CD4-positive, alpha-beta T cell (primary cell): ENCODE measurements at places on chromosomes 6 and 20.

GRCh38 chr6:105210932-105211531, 31.2 kb upstream of the POPDC3 start:
- no peaks in the 10 kb centered on the region for H3K27me3 ChIP-seq
- no peak overlapping the region for H3K27ac ChIP-seq
- no peak for DNase-seq

DNA sequence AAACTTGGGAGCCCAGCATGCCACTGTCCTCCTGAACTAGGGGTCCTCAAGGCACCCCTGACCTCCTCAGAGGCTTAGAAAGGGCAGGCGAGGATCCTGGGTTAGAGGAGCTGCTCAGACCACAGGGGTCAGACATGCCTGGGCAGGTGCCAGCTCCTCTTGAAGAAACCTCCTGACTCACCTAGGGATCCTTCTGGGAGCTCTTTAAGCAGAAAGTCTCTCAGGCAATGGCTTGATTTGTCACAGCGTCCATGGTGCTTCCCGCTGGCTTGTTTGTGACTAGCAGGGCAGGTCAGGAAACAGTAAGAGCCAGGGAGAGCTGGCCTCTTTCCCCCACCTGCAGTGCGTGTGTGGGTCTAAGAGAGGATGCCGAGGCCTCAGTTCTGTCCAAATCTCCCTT, 174.5 kb upstream of the SNX9 start:
- no peaks in the 10 kb centered on the region for H3K36me3 ChIP-seq
- no peak for DNase-seq
- H3K4me3 ChIP-seq: no peak overlapping the region

DNA sequence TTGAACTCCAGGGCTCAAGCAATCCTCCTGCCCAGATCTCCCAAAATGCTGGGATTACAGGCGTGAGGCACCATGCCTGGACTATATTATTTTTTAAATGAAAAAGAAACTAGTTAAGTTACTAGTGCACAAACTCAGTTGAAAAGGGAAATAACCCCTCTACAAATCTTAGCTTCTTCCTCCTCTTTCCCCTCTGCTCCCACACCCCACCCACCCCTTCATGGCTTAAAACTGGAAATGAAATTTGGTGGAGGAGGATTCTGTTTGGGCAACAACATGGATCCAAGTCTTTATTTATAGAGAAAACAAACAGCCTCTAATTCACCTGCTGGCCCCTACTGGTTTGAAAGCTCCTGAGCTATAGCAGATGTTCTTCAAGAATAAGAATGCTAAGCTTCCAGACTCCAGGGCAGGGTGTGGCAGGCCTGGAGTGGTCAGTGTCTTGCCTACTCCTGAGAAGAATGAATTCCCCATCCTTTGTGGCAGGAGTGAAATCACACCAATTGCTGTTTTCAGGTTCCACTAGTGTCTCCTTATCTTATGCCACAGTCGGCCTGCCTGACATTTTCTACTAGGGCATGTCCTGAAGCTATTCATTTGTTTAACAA, 73.5 kb downstream of the ZFP64 start:
- H3K4me1 ChIP-seq: no peaks in the 10 kb centered on the region
- H3K27ac ChIP-seq: no peak overlapping the region
- no peaks in the 10 kb centered on the region for H3K36me3 ChIP-seq
- no peaks in the 10 kb centered on the region for H3K27me3 ChIP-seq
- no peak overlapping the region for H3K4me3 ChIP-seq

- H3K27ac ChIP-seq: no peak overlapping the region
- H3K36me3 ChIP-seq: peaks cover 18% of the 10 kb centered on the region
- H3K4me3 ChIP-seq: no peak overlapping the region
- no peak for DNase-seq
Measured at GRCh38 chr6:111813677-111814310, 59.5 kb downstream of the FYN start.

DNA sequence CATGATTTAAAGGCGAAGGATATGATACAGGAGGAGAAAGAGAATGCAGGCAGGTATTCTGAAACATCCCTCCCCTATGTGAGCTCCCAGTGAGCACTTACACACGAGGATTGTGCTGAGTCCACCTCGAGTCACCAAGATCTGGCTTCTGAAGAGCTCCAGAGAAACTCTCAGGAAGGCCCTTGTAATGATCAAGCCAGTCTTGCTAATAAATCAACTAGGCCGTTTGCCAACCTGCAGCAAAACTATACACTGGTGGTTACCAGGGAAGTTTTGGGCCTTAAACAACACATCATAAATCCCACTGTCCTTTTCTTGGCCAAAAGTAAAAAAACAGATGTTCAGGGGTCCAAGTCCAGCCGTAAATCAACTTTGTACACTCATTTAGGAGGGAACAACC, 79.2 kb downstream of the STXBP5 start:
- H3K36me3 ChIP-seq: peaks cover 13% of the 10 kb centered on the region
- no peaks in the 10 kb centered on the region for H3K4me1 ChIP-seq
- no peaks in the 10 kb centered on the region for H3K27me3 ChIP-seq

GRCh38 chr6:27078734-27079357, 168.7 kb upstream of the PRSS16 start:
- H3K27ac ChIP-seq: no peak overlapping the region
- peaks cover 5% of the 10 kb centered on the region for H3K4me1 ChIP-seq
- peaks cover 57% of the 10 kb centered on the region for H3K27me3 ChIP-seq
- DNase-seq: peak; percentile 69

DNA sequence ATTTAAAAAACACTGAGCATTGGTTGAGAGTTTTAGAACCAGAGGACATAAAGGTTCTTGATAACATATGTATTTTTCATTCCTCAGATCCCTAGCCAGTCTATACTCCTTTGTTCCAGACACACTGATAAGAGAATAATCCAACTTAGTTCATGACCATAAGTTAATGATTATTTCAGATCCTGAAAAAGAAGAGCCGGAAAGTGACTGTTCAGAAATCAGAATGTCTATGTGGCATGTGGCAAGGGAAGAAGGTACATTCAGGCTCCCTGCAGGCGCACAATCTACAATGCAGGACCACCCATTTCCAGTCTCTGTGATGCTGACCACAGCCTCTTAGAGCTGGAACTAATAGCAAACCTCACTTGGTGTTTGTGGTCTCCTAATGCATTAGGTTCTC, 666.7 kb upstream of the AGPAT4 start:
- H3K4me3 ChIP-seq: no peak overlapping the region
- H3K36me3 ChIP-seq: no peaks in the 10 kb centered on the region
- H3K4me1 ChIP-seq: no peaks in the 10 kb centered on the region
- H3K27me3 ChIP-seq: no peaks in the 10 kb centered on the region
- H3K27ac ChIP-seq: no peak overlapping the region
- DNase-seq: no peak

GRCh38 chr20:11219192-11219591, 545.4 kb upstream of the JAG1 start:
- H3K4me3 ChIP-seq: no peak overlapping the region
- no peaks in the 10 kb centered on the region for H3K27me3 ChIP-seq
- H3K36me3 ChIP-seq: no peaks in the 10 kb centered on the region
- no peak for DNase-seq
- H3K27ac ChIP-seq: no peak overlapping the region

GRCh38 chr20:32017711-32018251, 7.5 kb downstream of the CCM2L start:
- peak; percentile 42 for DNase-seq
- peaks cover 32% of the 10 kb centered on the region for H3K27me3 ChIP-seq
- H3K4me1 ChIP-seq: peaks cover 22% of the 10 kb centered on the region
- no peaks in the 10 kb centered on the region for H3K36me3 ChIP-seq
- no peak overlapping the region for H3K27ac ChIP-seq

DNA sequence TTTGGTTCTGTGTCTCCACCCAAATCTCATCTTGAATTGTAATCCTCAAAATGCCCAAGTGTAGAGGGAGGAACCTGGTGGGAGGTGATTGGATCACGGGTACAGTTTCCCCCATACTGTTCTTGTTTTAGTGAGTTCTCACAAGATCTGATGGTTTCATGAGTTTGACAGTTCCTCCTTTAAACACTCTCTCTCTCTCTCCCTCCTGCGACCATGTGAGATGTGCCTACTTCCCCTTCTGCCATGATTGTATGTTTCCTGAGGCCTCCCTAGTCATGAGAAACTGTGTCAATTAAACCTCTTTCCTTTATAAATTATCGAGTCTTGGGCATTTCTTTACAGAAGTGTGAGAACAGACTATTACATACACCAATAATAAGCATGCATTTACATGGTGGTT, 12.1 kb upstream of the EYS start:
- no peak overlapping the region for H3K4me3 ChIP-seq
- H3K4me1 ChIP-seq: no peaks in the 10 kb centered on the region
- DNase-seq: no peak
- H3K27ac ChIP-seq: no peak overlapping the region
- no peaks in the 10 kb centered on the region for H3K36me3 ChIP-seq
- H3K27me3 ChIP-seq: no peaks in the 10 kb centered on the region

GRCh38 chr20:49297605-49298530, 20.0 kb upstream of the ZNFX1 start:
- peaks cover 8% of the 10 kb centered on the region for H3K4me1 ChIP-seq
- no peaks in the 10 kb centered on the region for H3K27me3 ChIP-seq
- H3K27ac ChIP-seq: no peak overlapping the region
- H3K36me3 ChIP-seq: no peaks in the 10 kb centered on the region
- peak; percentile 39 for DNase-seq

GRCh38 chr6:82704045-82704444, 340.4 kb downstream of the TPBG start:
- H3K27ac ChIP-seq: no peak overlapping the region
- H3K4me3 ChIP-seq: no peak overlapping the region
- no peaks in the 10 kb centered on the region for H3K36me3 ChIP-seq
- no peaks in the 10 kb centered on the region for H3K4me1 ChIP-seq
- H3K27me3 ChIP-seq: no peaks in the 10 kb centered on the region

GRCh38 chr6:57159127-57159526, 13.0 kb upstream of the BAG2 start:
- H3K4me3 ChIP-seq: no peak overlapping the region
- H3K4me1 ChIP-seq: no peaks in the 10 kb centered on the region
- no peak overlapping the region for H3K27ac ChIP-seq
- H3K36me3 ChIP-seq: peaks cover 22% of the 10 kb centered on the region
- H3K27me3 ChIP-seq: no peaks in the 10 kb centered on the region
- no peak for DNase-seq

GRCh38 chr6:165721356-165721755, 58.3 kb upstream of the PDE10A start:
- no peak for DNase-seq
- no peaks in the 10 kb centered on the region for H3K27me3 ChIP-seq
- no peaks in the 10 kb centered on the region for H3K36me3 ChIP-seq
- no peak overlapping the region for H3K4me3 ChIP-seq

DNA sequence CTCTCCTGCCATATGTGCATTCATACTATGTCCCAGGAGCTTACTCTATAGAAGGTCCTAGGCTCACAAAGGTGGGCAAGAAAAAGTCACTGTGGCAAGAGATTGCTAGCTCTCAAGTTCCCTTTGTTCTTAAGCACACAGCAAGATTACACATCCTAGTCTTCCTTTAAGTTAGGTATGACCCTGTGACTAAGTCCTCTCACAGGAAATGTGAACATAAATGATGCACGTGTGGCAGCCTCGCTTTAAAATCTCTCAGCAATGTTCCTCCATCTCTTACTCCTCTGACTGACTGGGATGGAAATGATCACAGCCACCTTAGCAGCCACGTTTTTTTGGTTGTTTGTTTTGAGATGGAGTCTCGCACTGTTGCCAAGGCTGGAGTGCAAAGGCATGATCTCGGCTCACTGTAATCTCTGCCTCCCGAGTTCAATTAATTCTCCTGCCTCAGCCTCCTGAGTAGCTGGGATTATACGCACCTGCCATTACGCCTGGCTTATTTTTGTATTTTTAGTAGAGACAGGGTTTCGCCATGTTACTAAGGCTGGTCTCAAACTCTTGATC, 35.7 kb upstream of the HAO1 start:
- peaks cover 5% of the 10 kb centered on the region for H3K36me3 ChIP-seq
- no peak for DNase-seq
- no peaks in the 10 kb centered on the region for H3K27me3 ChIP-seq
- no peaks in the 10 kb centered on the region for H3K4me1 ChIP-seq
- H3K27ac ChIP-seq: no peak overlapping the region

DNA sequence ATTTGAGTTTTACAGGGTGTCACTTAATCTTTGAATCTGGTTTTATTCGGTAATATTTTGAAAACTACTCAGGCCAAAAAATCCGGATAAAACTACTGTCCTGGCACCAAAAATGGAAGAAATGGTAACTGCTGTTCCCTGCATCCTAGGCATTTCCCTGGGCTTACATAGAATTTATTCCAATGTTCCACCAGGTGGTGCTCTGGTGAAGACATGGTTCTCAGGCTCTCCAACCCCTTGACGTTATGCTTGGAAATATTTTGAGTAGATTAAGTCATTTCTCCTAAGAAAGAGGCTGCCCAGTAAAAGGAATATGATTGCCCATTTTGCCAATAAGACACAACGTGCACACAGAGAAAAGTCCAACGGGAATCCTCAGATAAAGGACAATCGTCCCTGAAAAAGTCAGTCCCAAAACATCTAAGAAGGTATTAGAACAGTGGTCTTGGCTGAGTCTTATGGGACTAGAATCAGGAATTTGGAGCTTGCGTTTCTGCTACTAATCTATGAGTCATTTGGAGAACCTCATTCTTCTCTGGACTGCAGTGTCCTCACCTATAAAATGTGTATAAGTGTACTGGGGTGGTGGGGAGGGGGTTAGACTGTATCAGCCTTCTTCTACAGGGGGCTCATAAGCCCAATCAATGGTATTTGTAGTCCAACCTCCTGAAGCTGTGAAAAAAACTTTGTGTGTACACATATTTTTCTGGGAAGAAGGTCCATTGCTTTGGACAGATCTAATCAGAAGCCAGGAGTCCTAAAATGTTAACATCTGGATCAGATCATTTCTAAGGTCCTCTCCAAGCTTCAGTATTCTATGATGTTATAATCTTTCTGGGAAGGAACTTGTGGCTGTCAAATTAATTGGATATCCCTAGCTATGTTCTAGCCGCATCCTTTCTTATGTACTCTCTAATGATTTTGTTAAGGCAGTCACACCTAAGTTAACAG, 131.0 kb upstream of the BMP2 start:
- H3K36me3 ChIP-seq: no peaks in the 10 kb centered on the region
- no peak overlapping the region for H3K27ac ChIP-seq
- H3K4me3 ChIP-seq: no peak overlapping the region

DNA sequence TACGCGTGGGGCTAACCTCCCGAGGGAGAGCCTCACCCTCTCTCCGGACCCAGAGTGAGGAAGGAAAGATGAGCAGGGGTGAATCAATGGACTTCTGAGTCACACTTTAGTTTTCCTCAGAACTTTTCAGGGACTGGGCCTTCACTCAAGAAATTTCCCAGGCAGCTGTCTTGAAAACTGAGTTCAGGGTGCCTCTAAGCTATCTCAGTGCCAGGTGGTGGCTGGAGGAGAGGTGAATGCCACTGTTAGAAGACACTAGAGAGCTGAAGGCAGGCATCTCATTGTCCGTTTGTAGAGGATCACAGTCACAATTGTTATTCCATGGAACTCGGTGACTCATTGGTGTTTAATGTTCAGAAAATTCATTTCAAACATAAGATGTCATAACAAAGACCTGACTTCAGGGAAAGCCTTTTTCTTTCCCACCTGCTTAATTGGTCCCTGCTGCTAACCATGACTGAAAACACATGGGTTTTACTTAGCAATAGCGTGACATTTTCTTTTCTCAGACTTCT, 5.3 kb upstream of the SERPINB6 start:
- H3K4me1 ChIP-seq: peaks cover 6% of the 10 kb centered on the region
- H3K4me3 ChIP-seq: no peak overlapping the region
- H3K36me3 ChIP-seq: no peaks in the 10 kb centered on the region
- DNase-seq: no peak

GRCh38 chr6:168132531-168133167, 53.6 kb upstream of the FRMD1 start:
- no peak overlapping the region for H3K27ac ChIP-seq
- DNase-seq: no peak
- no peak overlapping the region for H3K4me3 ChIP-seq
- H3K4me1 ChIP-seq: no peaks in the 10 kb centered on the region
- no peaks in the 10 kb centered on the region for H3K36me3 ChIP-seq
